Fibroblast of skin of back (primary cell): ENCODE measurements at places on chromosomes 3 and 15.
A peak's percentile ranks its signal among the peaks of the same experiment; 100 is the strongest.

- DNase-seq = peak; percentile 95
Measured at GRCh38 chr3:190053919-190054672, 66.6 kb downstream of the P3H2 start.

DNA sequence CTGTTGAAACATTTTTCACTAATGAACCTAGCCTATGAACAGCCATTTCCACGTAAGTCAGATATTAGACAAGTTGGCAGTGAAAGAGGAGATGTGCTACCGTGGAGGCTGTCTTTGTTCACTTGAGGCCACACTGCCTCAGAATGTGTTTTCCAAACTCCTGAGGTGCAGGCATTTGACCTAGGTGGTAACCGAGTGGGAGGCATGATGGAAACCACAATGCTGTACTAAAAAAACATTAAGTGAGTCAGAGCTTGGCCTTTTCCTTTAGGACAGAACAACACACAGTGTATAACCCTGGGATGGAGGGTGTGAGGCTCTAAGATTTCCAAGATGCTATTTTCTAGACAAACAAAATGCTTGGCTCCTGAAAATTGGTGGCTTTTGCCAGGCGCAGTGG lies 406.3 kb downstream of the SOX2 start:
- DNase-seq = peak; percentile 73

DNA sequence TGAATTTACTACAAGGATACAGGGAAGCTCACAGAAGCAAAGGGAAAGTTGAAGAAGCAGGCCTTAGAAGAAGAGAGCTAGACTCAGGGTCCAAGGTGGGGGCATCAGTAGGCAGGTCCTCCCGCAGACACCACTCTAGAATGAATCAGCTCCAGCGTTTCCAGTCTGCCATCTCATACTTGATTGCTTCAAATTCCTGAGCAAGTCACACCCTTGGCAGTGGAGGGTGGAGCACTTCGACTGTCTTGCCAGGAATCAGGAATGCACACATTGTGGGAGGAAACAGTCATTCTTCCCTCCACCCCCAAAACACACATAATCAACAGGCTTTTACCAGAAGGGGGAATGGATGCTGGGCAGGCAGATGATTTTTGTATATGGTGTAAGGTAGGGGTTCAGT lies 78.5 kb downstream of the CHCHD6 start:
- peak; percentile 98 for DNase-seq

- DNase-seq = peak; percentile 7
Measured at GRCh38 chr15:74315626-74316025, 51.8 kb downstream of the CYP11A1 start.

- peak; percentile 42 for DNase-seq
Measured at GRCh38 chr15:29788433-29789034, 33.7 kb downstream of the TJP1 start.

GRCh38 chr3:16885593-16886302 lies 993 bp downstream of the PLCL2 start:
- DNase-seq = no peak

DNA sequence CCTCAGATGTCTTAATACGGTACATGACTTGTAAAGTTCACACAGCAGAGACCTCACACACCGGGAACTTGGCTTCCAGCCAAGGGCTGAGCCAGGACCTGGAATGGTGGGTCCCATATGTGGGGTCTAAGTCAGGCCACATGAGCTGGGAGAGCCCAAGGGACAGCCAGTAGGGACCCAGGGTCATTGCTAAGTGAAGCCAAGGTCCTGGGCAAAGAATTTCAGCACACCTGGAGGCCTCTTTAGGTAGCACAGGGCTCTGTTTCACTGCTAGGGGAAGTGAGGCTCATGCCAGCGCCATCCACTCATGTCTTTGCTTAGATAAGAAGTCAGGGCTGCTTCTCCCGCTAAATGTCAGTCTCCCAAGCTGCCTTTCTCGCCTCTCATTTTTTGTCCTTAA lies 116.6 kb upstream of the TLE3 start:
- no peak for DNase-seq

DNA sequence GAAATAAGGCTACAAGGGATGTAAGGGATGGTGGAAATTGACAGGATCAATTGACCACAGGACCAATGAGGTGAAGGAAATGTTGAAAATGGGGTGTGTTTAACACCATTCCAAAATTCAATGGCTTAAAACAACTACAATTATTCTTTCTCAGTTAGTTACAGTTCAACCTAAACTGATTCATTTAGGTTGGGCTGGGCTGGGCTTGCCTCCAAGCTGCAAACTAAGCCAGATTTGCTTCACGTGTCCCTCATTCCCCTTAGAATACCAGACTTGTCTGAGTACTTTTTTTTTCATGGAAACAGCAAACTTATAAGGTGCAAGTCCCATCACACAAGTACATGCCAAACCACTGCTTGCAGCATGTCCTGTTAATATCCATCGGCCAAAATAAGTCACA lies 280.1 kb downstream of the NEK10 start:
- DNase-seq = no peak

- DNase-seq = peak; percentile 66
Measured at GRCh38 chr15:78077053-78077870, at the start of gene TBC1D2B. TSS of gene TBC1D2B (minus strand) at chr15:78077711. CDS start at chr15:78077652, 59 bp downstream.

DNA sequence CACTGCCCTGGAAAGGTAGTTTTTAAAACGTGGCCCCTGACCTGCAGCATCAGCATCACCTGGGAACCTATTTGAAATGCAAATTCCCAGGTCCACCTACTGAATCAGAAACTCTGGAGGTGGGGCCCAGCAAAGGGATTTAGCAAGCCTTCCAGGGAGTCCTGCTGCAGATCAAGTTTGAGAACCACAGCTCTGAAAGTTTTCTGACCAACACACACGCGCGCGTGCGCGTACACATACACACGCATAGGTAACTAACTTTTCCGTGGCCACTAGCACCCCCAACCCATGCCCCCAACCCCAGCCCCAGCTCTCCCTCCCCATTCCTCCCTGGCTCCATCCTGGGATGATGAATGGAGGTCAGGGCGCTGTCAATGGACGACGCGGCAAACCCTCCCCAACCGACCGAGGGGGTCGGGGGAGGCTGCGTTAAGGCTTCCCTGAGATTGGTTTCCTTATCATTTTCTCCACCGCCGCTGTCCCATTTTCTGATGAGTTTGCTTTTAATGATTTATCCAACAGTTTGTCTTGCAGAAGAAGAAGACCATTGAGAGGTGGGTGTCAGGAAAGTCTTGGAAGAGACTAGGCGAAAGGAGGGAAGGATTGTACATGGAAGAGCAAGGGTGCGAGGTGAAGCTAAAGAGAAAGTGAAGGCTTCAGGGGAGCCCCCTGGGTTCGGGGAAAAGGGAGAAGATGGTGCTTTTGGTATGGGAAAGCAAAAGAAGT lies 590 bp upstream of the BOC start:
- DNase-seq = no peak

DNA sequence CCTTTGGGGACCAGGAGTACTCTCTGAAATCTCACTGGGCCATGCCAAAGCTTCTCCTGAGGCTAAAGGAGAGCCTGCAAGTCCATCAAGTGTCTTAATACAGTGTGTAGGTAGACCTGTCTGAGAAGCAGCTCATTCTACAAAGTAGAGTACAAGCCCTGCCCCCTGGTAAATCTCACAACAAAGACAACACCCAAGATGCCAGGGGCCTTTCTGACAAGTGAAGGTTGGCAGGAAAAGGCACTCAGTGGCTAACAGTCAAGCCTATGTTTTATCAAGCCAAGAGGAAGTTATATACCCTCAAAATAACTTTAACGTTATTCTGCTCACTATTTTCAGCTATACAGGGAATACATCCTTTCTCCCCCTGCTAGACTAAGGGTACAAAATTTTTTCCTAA lies 58.3 kb downstream of the NMNAT3 start:
- DNase-seq = no peak

GRCh38 chr3:127822682-127823425 lies 539 bp upstream of the MGLL start:
- DNase-seq = peak; percentile 25

GRCh38 chr3:48196611-48197010 lies 8.4 kb upstream of the CDC25A start:
- no peak for DNase-seq

DNA sequence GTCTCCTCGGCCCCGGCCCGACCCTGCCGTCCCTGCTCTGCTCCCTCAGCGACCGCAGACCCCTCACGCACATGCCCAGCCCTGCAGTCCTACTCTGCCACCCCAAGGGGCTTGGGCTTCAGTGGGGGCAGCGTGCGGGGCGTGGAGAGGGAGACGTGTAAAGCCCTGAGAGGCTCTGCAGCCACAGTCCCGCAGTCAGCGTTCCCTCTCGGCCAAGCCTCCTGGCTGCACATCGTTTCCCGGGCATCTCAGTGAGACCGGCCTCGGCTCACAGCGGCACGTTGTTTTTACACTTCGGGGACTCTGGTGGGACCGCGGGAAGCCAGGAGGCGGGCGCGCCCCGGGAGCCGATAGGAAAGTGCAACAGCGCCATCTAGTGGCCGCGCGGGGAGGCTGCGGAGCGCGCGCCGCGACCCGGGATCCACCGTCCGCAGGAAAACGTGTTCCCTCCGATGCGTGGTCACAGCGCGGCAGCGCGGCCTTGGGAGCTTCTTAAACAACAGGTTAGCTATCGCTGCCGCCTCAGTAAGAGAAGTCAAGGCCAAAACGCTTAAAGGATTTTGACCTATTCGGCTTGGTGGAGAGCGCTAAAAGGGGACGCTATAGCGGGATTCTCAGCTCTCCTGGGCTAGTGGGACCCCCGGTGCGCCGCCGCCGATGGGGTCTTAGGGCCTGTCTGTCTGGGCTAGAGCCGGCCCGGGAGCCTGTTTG lies 226.8 kb upstream of the IGF1R start:
- DNase-seq = peak; percentile 48

DNA sequence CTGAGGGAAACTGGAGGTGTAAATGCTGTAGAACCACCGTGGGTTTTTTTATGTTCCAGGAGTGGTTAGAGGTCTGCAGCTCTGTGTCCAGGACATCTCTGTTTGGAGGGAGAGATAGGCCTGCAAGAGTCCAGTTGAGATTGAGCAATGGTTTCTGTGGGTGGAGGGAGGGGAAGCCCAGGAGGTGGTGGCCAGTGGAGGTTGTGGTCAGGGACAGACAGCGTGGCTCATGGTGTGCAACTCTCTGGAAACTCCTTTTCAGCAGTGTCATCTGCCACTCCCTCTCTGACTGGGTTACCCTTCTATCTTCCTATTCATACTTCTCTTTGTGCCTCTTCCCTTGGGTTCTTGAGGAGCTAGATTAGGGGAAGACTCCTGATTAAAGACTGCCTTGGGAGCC lies 9.6 kb downstream of the XCR1 start:
- DNase-seq = no peak

GRCh38 chr15:69971771-69972170 lies 125.9 kb downstream of the TLE3 start:
- no peak for DNase-seq

- DNase-seq = no peak
Measured at GRCh38 chr15:52421029-52421428, 107.7 kb downstream of the MYO5A start.

GRCh38 chr3:158953131-158953530 lies 151.3 kb downstream of the MFSD1 start:
- DNase-seq = no peak

DNA sequence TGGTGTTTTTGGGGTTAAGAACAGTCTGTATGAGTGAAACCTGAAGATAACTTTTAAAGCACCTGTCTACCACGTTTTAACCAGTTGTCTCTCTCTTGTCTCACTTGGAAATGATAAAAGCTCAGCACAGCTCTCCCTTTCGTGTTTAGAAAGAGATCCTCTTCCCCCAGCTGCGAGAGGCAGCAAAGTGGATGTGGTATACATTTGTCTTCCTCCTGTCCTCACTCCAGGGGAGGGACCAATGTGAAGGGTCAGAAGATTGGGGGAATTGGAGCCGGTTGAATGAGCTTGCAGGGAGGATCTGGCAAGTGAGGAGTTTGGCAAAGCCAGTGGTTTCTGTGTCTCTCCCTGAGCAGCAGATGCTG lies 14.6 kb downstream of the SMAD6 start:
- no peak for DNase-seq

GRCh38 chr15:99324082-99324620 lies 72.9 kb downstream of the LRRC28 start:
- DNase-seq = peak; percentile 97

DNA sequence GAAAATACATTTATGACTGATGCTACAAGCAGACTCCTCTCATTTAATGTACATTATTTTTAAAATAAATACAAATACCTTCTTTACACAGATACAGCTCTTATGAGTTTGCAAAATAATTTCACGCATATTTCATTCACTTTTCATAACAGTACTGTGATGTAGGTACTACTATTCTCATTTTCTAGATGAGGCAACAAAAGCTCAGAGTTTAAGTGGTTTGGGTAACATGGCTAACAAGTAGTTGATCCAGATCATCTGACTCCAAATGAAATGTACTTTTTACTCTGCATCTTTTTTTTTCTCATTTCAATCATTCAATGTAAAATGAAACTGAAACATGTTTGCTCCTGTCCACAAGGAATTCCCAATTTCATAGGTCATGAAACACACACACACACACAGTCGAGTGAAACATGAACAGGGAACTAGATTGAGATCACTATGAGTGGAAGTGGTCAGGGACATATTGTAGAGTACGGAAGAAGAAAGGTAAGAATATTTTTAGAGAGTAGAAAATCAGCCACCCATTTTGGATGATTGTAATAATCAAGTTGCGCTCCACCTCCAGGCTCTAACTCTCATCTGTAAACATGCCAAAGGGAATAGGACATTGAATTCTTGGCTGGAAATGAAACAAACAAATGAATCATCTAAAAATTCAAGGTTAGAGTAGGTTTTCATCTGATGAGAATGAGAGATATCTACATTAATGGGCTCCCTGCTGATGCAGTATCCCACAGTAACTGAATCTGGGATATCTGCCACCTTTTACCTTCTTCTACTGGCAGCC lies 92.4 kb downstream of the CLDN1 start:
- DNase-seq = peak; percentile 22

GRCh38 chr3:46280105-46280797 lies 38.0 kb downstream of the CCR3 start:
- DNase-seq = peak; percentile 46

- DNase-seq = no peak
Measured at GRCh38 chr3:60167186-60167585, 1084.1 kb downstream of the FHIT start.

GRCh38 chr3:170469151-170470062 lies 50.7 kb downstream of the CLDN11 start:
- peak; percentile 25 for DNase-seq

DNA sequence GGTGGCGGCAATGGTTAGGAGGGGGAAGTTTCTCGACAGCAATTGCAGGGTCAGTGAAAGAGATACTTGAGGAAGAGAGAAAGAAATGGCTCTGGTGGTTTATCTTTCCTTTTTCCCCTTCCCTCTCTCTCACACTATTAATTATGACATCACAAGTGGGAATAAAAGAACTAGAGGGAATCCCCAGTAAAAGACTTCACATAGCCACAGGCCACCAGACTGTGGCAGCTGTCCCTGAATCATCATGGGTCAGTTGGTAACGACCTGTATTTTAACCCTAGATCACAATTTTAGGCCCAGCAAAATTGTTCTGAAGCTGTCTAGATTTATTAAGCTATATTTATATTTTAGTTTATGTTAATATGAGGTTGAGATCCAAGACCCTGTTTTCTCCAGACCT lies 40.3 kb downstream of the MBNL1 start:
- DNase-seq = no peak

- DNase-seq = no peak
Measured at GRCh38 chr3:148021381-148021780, 612.2 kb downstream of the ZIC1 start.
